LoVo (cell line): ENCODE measurements at places on chromosomes 3 and 15.
A peak's percentile ranks its signal among the peaks of the same experiment; 100 is the strongest.

DNA sequence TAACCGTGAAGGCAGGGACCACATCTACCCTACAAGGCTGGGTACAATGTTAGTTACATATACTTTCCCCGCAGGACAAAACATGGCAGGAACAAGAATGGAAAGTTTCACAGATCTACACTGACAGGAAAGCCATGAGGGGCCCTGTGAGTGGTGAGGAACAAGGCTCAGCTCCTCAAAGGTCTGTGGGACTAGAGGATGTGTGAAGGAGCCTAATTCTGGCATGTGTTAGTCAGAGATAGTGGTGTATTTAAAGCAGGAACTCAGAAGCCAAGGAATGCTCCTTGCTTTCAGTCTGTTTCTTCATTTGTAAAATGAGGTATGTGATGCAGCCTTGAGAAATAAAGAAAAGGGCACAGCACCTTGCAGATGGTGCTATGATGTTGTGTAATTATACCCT, 25.1 kb downstream of the ETV5 start:
- no peak for DNase-seq

DNA sequence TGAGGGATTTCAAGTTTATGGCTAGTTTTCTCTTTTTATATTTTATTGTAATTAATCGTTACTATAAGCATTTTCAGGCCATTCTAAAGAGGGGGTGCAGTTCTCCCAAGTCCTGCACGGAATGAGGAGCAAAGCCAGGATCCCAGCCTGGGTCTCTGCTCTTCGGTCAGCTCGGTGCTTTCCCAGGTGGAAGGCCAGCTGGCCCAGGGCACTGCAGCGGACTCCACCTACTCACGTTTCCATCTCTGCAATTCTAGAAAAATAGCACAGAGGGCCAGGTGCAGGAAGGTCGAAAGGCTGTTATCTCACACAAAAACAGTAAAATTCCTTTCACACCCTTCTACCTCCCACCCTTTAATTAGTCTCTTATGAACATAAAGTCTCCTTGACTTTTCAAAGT, 59.5 kb upstream of the HES1 start:
- no peak for DNase-seq

- DNase-seq: no peak
Measured at GRCh38 chr3:160661660-160662059, 15.3 kb upstream of the ARL14 start.

DNA sequence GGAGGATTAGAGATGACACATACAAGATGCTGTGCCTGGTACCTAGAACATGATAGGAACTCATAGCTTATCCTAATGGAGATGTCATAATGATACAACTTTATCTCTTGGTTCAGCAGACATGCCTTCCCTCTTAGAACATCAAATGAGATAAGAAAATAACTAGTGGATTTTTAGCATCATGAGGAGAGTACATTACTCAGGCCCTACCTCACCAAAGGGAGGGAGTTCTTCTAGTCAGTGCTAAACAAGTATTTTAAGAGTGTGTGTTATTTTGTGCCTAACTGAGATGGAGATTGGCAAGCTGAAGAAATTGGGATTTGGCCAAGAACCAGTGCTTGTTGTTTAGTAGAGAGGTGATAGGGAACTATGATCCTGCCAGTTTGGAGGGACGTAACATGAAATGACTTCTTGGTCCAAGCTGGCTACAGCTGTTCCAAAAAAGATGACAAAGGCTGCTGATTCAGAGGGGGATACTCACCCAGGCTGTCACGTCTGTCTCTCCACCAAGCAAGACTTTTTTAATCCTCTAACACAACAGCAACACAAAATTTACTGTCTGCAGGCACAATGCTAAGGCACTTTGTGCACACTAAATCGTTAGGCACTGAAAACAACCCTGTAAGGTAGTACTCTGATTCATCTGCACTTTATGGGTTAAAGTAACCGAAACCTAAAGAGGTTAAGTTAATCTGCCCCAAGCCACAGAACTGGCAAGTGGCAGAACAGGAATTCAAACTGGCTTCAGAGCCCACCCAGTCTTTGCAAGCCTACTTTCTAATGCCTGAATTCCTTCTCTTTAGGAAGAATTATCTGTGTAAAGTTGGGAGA, 126.5 kb downstream of the CMSS1 start:
- DNase-seq: no peak

DNA sequence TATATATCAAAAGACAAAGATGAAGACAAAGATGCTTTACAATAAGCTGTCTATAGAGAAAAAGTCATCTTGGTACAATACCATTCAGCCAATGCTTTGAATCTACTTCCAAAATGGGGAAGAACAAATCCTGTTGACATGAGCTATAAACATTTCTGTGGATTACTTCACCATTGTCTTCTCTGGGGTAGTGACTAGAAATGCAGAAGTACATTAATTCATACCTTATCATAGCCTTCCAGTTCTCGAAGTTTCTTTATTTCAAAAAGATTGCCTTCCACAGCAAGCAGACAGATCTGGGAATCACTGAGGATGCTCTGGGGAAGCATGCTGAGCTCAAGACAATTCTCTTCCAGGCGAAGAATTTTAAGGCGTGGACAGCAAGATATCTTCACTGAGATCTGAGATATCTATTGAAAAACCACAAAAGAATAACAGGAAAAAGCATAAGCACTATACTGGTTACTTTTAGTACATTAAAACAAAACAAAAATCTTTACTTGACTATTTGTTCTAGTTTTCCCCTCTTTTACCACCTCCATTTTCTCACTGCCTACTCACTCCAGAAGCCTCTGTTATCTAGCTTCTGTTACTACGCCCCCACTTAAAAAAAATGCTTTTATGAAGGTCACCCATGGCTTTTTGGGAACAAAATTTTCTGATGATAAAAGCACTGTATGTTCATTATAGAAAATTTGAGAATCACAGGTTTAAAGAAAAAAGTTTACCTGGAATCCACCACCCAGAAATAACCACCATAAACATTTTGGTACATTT, 3.6 kb downstream of the LRRC57 start:
- no peak for DNase-seq

DNA sequence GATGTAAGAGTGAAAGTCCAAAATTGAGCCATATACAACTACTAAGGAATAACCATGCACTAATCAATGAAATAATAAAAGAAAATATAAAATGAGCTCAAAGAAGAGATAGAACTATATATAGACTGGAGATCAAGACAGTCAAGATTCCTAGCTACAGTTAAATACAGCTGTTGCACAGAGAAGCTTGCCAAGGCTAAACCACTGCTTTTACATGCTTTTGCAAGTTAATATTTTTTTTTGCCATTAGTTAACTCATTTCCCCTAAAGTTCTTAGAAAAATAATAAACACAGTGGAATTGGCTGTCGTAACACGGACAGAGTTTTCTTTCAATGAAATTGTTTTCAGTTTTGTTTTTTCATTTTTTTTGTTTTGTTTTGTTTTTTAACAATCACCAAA, 123.0 kb downstream of the VGLL3 start:
- no peak for DNase-seq

DNA sequence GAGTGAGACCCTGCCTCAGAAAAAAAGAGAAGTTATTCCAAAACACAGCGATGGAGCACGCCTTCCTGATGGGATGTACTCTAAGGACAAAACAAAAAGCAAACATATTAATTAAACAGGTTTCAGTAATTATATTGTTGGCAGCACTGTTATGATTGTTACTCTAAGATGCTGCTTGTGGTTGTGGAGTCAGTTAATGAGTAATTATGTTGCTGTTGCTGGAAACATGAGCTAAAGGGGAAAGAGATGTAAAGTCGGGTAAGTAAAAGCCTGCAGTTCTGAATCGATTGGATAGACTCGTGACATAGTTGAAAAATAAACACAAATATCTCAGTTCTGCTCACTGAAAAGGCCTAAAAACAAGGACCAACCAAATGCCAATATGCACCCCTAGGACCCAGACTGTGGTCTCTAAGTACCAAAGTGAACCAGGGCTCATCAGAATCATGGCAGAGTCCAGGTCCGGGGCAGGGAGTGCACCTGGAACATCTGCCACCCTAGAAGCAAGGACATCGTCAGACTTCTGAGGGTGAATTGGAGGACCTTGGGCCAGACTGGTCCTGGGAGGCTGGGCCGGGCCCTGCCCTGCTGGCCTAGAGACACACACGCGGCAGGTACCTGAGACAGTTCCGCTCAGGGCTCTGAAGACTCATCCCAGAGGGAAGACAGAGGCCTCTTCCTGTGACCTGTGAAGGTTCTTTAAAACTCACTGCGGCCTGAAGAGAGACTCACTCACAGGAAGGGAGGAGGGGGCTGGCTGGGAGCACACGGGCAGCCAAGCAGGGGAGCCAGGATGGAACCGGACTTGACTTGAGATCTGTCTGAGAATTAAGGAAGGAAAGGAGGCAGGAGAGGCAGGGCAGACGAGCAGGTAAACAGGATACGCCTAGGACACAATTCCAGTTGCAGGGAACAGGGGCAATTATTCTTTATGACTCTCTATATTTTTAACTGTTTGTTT, 140.5 kb downstream of the LRRK1 start:
- DNase-seq: no peak

- no peak for DNase-seq
Measured at GRCh38 chr3:187783098-187783497, 37.8 kb upstream of the BCL6 start.

DNA sequence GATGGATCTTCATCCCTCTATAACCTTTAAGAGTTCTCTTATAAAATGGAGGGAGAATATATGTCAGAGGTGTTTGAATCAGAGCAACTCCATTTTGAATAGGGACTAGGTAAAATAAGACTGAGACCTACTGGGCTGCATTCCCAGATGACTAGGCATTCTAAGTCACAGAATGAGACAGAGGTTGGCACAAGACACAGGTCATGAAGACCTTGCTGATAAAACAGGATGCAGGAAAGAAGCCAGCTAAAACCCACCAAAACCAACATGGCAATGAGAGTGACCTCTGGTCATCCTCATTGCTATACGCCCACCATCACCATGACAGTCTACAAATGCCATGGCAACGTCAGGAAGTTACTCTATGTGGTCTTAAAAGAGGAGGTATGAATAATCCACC, 211.0 kb downstream of the GBE1 start:
- no peak for DNase-seq

GRCh38 chr3:108346301-108347227, 50.2 kb downstream of the HHLA2 start:
- DNase-seq: no peak

DNA sequence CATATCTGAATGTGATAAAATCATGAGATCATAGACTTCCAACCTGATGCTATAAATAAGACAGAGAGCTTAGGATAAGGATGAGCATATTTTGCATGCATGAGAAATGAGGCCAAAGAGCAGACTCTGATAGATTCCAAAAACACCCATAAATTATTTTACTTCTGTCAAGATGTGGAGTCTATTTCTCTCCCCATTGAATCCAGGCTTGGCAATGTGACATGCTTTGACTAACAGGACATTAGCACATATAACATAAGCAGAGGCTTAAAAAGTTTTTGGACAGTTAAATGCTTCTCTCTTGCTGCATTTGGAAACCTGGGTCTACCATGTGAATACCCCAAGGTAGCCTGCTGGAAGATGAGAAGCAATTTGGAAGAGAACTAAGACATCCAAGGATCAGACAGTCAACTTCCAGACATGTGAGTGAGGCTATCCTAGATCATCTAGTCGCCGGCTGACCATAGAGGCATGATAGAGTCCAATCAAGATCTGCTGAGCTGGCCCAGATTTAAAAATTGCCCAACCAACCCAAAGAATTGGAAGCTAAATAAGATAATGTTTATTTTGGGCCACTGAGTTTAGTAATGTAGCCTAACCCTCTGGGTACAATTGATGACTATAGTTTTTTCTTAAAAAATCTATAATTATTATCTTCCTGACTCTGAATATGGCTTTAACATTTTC, 30.3 kb downstream of the MYLK start:
- DNase-seq: no peak

- peak; percentile 70 for DNase-seq
Measured at GRCh38 chr3:149120051-149120972, 9.1 kb upstream of the HPS3 start.

GRCh38 chr3:70040386-70040785, 40.9 kb downstream of the SAMMSON start:
- DNase-seq: no peak

DNA sequence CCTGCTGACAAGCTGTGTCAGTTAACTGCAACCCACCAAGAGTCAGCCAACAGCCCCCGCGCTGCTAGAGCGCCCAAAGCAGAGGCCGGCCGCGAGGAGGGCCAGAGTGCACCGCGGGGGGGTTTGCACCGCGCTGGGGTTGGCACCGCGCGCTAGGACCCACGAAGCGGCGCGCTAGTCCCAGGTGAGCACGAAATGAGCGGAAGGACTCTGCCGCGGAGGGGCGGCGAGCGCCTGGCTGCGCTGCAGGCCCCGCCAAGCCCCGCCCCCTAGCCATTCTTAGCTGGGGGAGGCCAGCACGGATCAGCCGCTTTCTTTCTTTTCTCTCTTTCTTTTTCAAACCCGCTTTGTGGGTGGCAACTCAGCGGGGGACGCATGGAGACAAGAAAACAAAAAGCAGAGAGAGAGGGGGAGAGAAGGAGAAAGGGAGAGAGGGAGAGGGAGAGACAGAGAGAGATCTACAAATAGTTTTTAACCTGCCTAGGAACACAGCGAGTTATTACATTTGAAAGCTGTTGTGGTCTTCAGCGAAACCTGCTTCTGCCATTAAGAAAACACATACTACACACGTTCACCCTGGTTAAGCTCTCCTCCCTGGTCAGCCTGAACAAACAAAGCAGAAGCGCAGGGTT, 6.9 kb upstream of the FOXB1 start:
- DNase-seq: no peak

DNA sequence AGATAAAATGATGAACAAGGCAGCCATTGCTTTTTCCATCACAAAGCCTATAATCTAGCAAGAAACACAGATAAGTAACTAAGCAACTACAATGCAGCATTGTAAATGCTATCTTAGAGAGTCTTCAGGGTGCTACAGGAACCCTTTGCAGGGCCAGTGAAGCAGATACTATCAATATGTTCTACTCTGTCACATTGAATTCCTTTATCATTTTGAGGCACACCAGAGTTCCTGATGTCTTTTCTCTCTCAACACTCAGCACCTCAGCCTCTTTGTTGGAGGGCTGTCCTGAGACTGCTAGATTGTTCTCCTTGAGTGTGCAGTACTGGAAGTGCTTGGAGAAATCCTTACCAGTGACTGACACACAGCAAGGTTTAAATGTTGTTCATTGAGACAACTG, 107.4 kb upstream of the MRPL3 start:
- DNase-seq: no peak

DNA sequence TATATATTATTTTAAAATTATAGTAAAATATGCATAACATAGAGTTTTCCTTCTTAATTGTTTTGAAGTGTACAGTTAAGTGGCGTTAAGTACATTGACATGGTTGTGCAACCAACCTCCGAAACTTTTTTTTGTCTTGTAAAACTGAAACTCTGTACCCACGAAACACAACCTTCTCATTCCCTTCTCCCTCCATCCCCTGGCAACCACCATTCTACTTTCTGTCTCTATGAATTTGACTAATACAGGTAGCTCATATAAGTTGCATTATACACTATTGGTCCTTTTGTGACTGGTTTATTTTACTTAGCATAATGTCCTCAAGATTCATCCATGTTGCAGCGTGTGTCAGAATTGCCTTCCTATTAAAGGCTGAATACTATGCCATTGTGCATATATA, 179.4 kb downstream of the SATB1 start:
- DNase-seq: no peak

- no peak for DNase-seq
Measured at GRCh38 chr3:126300761-126301481, 56.3 kb downstream of the KLF15 start.
